ENCODE measurements at places on chromosomes 6 and 20.

- no peak for DNase-seq
Measured at GRCh38 chr6:24980507-24981385, 45.0 kb upstream of the RIPOR2 start.

GRCh38 chr20:49985617-49986016 lies 2.8 kb downstream of the SNAI1 start:
- peak; percentile 65 for DNase-seq

GRCh38 chr6:90860822-90861601 lies 274.1 kb upstream of the MAP3K7 start:
- DNase-seq: peak; percentile 53

DNA sequence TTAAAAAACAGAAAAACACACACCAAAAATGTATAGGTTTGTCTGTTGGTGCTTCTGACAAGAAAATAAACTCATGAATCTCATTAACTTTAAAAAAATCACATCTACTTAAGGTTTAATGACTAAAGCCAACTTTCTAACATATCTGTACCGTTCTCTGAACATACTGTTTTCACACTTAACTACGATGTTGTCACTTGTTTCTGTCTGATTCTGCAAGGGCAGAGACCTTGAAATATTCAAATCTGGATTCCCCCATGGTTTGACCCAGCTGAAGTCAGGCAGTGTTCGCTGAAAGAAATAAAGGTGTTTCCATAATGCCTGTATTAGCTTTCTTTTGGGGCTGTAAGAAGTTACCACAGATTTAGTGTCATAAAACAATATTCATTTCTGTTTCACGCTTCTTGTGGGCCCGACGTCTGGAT lies 2.7 kb upstream of the ASXL1 start:
- DNase-seq: no peak

- no peak for DNase-seq
Measured at GRCh38 chr6:156689656-156690055, 87.5 kb upstream of the ARID1B start.

DNA sequence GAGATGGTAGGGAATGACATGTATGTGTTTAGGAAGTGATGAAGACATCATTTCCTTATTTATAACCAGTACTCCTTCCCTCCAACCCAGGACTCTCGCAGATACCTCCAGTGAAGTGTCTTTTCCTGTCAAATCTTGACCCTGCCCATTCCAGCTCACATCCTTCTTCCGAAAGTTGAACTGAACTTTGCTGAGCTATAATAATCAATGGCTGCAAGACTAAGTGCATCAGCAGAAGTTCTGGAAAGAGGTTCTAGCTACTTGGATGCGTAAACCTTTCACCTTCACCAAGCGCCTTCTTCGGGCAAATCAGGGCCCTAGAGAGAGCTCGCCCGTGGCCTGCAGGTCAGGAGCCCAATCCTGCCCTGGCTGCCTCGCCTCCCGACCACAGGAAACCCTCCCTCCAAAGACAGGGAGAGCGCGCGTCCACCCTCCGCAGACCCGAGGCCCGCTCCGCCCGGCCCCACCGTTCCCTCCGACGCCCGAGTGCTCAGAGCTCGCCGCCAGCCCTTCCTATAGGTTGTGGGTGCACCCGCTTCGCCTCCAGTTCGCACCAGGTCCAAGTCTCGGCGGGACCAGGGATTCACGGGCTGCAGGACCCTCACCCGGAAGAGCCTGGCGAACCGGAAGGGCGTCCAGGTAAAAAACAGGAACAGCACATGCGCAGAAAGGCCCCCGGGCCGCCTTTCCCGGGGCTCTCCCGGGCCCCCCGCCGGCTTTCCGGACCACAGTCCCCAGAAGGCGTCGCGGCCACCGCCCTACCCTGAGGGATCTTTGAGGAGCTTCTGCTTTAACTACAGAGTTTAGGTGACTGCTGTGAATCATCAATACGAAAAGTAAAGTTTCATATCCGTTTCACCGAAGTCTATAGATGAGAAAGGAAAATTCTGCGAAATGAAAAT lies at the start of gene ZNF334:
Gene ZNF334 (minus strand): TSS at position 617 of the 902 bp plus-strand sequence. CDS start 1,457 bp downstream, outside the sequence.
- DNase-seq: peak; percentile 84

GRCh38 chr6:125307964-125308615 lies 6.3 kb upstream of the HDDC2 start:
- no peak for DNase-seq

DNA sequence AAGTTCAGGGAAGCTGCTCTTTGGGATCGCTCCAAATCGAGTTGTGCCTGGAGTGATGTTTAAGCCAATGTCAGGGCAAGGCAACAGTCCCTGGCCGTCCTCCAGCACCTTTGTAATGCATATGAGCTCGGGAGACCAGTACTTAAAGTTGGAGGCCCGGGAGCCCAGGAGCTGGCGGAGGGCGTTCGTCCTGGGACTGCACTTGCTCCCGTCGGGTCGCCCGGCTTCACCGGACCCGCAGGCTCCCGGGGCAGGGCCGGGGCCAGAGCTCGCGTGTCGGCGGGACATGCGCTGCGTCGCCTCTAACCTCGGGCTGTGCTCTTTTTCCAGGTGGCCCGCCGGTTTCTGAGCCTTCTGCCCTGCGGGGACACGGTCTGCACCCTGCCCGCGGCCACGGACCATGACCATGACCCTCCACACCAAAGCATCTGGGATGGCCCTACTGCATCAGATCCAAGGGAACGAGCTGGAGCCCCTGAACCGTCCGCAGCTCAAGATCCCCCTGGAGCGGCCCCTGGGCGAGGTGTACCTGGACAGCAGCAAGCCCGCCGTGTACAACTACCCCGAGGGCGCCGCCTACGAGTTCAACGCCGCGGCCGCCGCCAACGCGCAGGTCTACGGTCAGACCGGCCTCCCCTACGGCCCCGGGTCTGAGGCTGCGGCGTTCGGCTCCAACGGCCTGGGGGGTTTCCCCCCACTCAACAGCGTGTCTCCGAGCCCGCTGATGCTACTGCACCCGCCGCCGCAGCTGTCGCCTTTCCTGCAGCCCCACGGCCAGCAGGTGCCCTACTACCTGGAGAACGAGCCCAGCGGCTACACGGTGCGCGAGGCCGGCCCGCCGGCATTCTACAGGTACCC lies at the start of gene ESR1:
Gene ESR1 (plus strand): TSS at position 170 of the 858 bp plus-strand sequence. CDS start 231 bp downstream, at position 401.
- DNase-seq: no peak

- DNase-seq: no peak
Measured at GRCh38 chr6:135096403-135097130, 41.9 kb upstream of the HBS1L start.

DNA sequence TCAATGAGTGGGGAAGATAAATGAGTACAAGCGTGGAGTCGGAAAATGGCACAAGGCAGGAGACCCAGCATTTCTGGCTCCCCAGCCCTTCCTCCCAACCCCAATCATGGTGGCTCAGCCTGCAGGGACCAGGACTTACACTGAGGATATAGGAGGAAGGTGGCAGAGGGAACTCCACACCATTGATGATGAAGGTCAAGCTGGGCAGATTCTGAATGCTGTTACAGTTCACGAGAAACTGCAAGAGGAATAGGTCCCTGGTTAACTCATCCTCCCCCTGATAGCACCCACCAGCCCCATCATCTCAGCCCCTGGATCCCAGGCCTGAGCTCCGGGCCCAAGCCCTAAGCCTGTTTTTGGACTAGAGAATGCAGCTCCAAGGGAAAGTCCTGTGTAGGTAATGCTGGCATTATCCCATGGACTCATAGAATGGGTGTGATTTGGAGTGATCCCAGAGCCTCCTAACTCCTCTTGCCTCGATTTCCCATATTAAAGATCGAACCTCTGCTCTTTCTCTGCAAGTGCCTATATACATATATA lies 2.3 kb upstream of the TFEB start:
- DNase-seq: no peak

GRCh38 chr20:12976720-12977309 lies 32.0 kb upstream of the SPTLC3 start:
- DNase-seq: no peak

DNA sequence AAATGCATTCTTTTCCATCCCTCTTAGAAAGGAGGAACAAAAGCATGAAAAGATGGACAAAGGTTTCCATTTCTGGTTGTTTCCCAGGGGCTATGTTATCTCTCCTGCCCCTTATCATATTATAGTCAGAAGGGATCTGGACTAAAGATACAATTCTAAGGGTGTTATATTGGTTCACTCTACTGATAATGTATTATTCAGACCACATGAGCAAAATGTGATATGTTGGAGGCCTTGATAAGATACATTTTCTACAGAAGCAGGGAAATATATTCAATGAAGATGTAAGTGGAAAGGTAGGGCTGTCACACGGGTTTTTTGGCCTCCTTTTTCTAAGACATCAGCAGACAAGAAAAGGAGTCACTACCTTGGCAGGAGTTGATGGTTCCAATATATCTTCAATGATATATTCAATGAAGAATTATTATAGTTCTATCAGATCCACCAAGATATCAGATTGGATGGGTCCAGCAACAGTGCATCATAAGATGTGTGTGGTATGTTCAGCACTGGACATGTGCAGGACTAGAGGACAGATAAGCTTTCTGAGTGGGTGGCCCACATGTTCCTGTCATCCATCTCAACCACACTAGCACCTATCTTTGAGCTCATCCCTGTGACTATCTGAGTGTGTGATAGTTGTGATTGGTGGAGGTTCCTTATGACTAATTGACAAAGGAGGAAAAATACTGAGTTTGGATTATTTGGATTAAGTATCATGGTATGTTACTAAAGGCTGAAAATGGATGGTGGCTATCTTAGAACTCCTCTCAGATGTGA lies 5.7 kb upstream of the ZKSCAN3 start:
- no peak for DNase-seq

DNA sequence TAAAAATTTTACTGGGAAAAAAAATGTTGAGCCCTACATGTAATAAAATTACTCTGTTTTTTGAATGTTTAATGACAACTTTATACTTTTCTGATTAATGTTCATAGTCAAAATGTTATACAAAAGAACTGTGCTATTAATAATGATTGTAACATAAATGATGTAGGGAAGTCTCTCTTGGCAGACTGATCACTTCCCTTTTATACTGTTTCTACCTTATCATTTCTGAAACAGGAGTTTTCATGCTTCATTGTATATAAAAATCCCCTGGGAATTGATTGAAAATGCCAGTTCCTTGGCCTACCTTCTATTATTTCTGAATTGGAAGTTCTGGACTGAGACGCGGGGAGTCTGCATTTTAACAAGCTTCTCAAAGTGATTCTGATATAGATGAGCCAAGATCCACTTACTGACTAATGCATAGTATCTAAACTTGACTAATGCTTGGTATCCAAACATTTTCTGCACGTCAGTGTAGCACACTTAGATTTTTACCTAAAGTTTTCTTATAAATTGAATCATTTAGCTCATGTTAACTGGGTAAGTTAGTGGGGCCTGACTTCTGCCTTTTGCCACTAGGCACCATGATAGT lies 7.2 kb upstream of the HDAC2 start:
- DNase-seq: no peak

GRCh38 chr20:5122873-5123260 lies 3.1 kb upstream of the PCNA start:
- no peak for DNase-seq
